ENCODE measurements at places on chromosomes 4 and X. TPM values are rescaled to one million over a fixed set of nuclear protein-coding genes. Genes with fewer than 3 reads are reported as not detected.

SPACA5 gene
- not detected for polyA plus RNA-seq

FRAS1 gene
- 8.4 TPM for polyA plus RNA-seq

AKAP14 gene
- 0.51 TPM for polyA plus RNA-seq

EDA gene
- 0.52 TPM for polyA plus RNA-seq

RTL3 gene
- polyA plus RNA-seq: not detected

TLR7 gene
- polyA plus RNA-seq: not detected

All from Purkinje cell (primary cell).